Chondrocyte (in vitro differentiated cells): ENCODE measurements at places on chromosomes 3 and 15. TPM values are rescaled to one million over a fixed set of nuclear protein-coding genes. Genes with fewer than 3 reads are reported as not detected.

Gene CYP1A2
- total RNA-seq, result not detected in 3 replicates

DNA sequence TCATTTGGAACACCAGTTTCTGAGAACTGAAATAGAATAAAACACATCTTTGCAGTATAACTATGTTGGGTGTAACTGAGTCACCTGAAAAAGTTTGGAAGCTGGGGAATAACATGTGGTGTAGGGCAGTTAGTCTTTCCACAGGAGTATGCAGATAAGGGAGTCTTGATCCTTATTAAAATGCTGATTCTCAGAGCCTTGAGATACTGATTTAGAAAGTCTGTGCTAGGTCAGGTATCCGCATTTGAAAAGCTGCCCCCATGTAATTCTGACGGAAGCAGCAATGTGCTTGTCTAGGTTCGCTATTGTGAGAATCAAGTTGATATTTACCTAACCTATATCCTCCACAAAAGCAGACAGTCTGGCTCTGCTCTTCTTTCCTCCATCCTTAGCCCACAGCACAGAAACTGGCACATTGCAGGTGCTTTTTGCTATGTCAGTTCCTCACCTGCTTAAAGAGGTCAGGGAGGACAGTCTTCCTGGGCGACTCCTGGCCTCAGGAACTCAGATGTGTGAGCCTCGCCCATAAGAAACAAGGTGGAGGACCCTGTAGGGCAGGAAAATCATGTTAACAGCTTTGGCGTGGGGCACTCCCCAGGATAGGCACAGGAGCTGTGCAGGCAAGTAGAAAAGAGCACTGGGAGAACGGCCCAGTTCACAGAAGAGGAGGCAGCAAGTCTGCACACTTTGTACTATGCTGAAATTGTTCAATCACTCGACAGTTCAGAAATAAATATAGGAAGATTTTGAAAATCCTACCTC, 27.6 kb upstream of the SRPRB start:
- DNase-seq, result no peak

Gene LRRC31
- not detected in 3 replicates for total RNA-seq

Gene MINAR1
- total RNA-seq, result 3.8 to 4.2 TPM (median 4.0 TPM) in 3 replicates

Gene STX19
- total RNA-seq, result not detected in 3 replicates

Gene ADCY5
- total RNA-seq, result 8.0 to 28.6 TPM (median 10.5 TPM) in 3 replicates

- DNase-seq, result no peak
Measured at GRCh38 chr3:78812166-78812565, 955.6 kb downstream of the ROBO1 start.

DNA sequence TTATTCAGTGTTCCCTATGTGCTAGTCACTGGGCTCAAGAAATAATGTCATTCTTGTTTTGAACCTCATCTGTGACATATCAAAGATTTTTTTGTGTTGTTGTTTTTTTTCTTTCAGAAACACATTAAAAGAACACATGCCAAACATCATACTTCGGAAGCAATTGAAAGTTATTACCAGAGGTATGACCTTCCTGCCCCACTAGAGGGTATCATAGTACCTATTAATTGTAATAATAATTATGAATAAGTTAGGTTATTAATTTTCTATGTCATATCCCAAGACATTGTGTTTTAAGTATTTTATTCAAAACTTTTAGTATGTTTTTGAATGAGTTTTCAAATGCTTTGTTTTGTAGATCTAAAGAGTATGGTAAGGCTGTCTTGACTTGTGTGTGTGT, 65.7 kb downstream of the CDIN1 start:
- no peak for DNase-seq

DNA sequence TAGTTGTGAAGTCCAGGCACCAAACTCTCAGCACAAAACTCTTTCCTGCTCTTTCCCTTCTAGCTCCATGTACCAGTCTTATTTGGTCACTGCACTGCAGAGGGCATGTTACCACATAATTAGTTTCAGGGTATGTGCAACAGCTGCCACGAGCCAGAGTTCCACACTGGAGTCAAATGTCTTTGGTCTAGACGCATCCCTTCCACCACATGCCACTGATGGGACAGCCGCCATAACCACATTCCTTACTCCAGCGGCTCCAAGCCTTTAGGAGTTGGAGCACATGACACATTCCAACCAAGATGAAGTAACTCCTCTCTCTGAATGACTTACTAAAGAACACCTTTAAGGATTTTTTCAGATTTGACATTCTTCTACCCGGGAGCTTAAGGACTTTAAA, 153.4 kb downstream of the ERC2 start:
- no peak for DNase-seq

- no peak for DNase-seq
Measured at GRCh38 chr15:27561816-27562215, 537.3 kb downstream of the OCA2 start.

DNA sequence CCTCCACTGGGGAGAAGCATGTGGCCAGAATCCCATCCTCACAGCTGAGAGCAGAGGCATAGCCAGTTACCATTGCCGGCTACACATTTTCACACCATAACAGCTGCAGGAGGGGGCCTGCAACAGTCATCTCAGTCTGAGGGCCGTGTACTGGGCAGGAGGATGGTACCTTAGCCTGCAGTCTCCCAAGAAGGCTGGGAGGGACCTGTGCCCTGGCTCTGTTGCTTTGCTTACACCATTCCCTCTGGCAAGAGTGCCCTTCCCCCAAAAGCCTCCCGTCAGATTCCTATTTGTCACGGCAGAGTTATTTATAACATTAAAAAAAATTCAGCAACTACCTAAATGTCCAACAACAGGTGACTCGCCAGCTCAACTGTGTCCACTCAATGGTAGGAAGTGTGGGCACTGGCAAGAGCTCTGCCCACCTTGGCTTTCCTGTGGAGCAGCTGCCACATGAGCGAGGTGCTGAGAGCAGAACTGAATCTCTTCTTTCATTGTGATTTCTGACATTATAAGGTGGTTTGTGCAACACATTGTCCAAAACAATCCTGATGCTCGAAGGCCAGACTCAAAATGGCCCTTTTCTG, 4.4 kb downstream of the CAMKV start:
- no peak for DNase-seq

GRCh38 chr15:43317566-43318184, 12.7 kb downstream of the LCMT2 start:
- no peak for DNase-seq

- DNase-seq, result no peak
Measured at GRCh38 chr3:4809922-4810321, 169.3 kb upstream of the BHLHE40 start.

GRCh38 chr3:188905547-188905946, 266.2 kb upstream of the TPRG1 start:
- DNase-seq, result no peak

Gene ITIH1
- not detected in 3 replicates for total RNA-seq

- DNase-seq, result no peak
Measured at GRCh38 chr3:65963787-65964677, 74.7 kb downstream of the MAGI1 start.

DNA sequence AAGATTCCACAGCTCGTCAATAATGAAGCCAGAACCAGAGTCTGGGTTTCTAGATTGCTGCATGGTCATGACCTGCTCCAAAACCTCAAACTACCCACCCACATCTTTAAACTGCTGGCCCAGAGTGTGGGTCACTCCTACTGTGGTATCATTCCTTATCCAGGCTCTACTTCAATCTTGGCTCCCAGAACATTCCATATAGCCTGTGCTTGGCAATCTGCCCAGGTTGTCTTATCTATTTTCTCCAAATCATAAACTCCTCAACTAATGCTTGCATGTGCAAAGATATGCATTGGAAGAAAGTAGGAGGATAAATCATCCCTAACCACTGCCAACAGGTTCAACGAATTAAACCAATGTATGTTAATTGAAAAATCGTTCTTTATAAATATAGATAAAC, 169.7 kb downstream of the ANXA2 start:
- no peak for DNase-seq

DNA sequence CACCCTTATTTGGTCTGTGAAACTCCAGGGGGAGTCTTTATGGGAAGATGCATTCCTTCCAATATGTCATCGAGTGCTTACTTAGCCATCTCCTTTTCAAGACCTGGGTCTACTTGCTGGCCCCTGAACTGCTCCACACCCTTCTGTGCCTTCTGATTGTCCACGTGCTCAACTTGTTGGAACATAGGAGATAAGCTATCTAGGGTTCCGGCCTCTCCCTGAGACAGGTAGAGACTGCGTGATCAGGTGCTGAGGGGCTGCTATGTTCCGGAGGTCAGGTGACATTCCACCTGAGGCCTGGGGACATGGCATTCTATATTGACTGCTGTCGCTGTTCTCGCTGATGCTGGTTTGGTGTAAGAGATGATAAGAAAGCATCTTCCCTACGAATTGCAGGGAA, 65.6 kb downstream of the ATP1B3 start:
- DNase-seq, result no peak

DNA sequence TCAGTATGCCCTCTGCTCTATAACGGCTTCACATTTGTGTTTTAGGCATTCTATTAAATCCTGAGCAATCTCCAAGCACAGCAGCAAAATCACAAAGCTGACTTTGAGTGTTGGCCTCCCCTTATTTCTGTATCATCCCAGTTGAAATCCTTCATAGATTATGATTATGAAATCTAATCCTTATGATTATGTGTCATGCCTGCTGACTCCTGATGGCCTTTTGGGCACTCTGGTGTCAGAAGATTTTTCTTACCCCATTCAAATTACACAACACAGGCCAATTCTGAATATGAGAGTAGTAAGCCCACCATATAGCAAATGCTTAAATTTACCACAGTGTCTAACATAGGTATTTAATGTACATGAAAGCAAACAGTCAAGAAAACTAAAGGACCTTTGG, 34.3 kb downstream of the CDV3 start:
- no peak for DNase-seq
